Erythroblast (primary cell): ENCODE measurements at places on chromosomes 6 and 20.

DNA sequence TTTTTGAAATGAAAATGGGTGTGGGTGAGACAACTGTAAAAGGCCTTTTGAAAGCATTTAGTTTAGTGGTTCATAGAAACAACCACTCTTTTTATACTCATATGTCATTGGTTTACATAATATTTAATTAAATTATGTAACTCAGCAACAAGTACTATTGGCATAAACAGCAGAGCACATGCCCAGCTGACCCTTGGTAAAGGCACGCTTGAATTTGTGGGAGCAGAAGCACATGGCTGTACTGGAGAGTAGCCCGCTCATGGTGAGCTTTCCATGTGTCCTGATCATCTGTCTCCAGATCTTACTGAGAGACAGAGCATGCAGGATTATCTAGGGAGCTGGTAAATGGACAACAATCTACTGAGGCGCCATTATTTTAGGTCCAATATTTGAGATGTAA, 17.1 kb upstream of the KLHL31 start:
- DNase-seq = no peak

DNA sequence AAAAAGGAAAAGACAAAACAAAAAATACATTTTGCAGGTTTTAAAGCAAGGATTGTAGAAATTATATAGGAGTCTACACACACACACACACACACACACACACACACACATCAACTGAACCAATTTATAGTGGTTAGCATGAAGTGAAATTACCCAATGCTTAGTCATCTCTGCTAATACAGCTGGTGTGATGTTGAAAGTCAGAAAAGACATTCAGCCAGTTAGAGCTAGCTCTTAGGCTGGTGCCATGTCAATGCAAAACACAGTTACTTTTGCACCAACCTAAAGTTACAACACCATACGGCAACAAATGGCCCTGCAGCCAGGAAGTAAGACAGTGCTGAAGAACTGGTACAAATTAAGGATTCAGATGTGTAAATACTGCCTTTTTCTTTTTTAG, 15.2 kb downstream of the FAM210B start:
- peak; percentile 64 for DNase-seq

GRCh38 chr6:142470421-142470820, 168.6 kb downstream of the ADGRG6 start:
- DNase-seq = no peak

DNA sequence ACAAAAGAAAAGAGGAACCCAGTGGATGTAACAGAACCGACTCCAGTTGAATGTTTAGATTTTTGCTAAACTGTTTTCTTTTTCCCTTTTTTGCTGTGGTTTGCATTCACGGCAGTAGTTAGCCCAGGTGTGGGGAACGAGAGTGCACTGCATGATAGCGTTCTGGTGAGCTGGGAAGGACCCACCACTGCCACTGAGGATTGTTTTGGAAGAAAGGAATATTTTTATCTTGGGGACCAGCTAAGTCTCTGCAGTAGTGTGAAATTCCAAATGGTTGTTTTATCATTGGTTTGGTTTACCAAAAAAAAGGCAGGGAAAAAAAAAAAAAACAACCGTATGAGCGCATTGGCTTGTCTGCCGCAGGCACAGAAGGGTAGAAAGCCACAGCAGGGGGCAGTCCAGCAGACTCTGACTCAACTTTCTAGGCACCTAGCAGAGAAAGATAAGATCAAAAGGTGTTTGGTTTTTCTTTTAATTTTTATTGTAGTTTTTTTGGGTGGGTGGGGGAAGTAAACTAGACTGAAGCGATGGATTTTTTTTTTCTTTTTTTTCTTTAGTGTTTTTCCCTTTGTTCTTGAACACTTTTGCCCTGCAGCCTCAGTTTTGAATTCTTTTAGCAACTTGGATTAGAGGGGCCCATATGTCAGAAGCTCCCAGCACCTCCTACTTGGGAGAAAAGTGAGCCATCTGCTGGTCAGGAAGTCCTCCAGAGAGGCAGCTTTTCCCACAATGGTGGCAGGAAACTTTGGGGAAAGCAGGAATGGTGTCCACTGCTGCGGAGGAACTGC, 13.5 kb upstream of the RAB5IF start:
- DNase-seq = no peak

GRCh38 chr6:151175662-151176445, 63.9 kb upstream of the AKAP12 start:
- no peak for DNase-seq

DNA sequence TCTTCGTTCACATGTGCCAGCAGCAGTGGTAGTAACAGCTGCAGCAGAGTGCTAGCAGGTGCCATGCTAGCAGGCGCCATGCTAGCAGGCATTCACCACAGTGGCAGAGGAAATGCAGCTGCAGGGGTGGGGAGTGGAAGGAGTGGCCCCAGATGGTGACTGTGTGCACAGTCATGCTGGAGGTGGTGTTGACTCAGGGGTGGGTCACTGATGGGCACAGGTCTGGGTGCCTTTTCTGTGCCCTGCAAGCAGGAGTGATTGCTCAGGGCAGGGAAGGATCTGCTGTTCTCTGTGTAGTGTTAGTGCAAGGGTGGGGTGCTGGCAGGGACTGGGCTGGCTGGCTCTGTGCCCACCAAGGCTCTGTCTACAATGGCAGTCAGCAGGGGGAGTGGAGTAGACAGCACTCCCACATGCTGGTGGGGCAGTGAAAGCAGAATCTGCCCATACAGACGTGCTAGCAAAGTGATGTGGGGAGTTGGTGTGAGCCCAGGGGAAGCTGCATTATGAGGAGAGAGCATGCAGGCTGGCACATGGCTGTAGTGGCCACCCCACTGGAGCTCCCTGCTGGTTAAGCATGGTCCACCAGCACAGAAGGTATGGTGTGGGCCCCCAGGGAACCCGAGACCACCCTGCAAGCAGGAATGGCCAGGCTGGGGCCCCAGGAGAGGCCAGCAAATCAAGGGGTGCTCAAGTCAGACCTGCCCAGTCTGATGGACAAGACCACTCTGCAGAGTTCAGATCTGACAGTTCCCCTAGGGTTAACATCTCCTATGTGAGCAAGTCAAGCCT, 11.4 kb upstream of the TSPYL4 start:
- peak; percentile 40 for DNase-seq

- no peak for DNase-seq
These were observed 170.3 kb downstream of the CD109 start for GRCh38 chr6:73866305-73866704.

DNA sequence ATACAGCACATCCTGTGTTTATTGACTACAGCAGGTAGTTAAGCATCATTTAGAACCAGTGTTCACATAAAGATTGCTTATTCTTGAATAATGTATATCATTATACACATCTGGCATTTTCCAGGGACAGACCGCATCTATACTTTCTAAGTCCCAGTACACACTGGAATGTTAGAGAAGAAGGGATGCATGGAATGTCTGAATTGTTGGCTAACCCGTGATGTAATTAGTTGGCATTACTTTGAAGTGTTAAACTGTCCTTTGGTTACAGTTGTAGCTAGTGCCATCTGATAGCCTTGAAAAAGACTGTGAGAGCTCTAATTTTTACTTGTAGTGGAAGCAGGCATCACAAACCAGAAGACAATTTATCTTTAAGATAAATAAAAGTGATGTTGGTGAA, 29.8 kb upstream of the MCHR2 start:
- DNase-seq = no peak

DNA sequence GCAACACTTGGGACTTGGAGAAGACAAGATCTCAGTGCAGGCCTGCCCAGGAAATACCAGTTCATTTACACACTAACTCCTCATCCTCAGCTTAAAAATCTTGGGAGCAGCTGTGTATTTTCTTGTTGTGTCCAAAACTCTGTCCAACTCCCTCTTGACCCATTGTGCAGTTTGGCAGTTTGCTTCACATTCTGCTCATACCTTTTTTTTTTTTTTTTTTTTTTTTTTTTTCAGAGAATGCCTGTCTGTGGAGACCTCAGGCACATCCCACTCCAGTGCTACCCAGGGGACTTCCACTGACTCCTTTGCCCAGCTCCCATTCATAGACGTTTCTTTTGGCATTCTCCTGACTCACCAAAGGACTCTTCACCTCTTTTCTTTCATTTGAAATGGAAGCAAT, 265.8 kb upstream of the TCF21 start:
- no peak for DNase-seq

DNA sequence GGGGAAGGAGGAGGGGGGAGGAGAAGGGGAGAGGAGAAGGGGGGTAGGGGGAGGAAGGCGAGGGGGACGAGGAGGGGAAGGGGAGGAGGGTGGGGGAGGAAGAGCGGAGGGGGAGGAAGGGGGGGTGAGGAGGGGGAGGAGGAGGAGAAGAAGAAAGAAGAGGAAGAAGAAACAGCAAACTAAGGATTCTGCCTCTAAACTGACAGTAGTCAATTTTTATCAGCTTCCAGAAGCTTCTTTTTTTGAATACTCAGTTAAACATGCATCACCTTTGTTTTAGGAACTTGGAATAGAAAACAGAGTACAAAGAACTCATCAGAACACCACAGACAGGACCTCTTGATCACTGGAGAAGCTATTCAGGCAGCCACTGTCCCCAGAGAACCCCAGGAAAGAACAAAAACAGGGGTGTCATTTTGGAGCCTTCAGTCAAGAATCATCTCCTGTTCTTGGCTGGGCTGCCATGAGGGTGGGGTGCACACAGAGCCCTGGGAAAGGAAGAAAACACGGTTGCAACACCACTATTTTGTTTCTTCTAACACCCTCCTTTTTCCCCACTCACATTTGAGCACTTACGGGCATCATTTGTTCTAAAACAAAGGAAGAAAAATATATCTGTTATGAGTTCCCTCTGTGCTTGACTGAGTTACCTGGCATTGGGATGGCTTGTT, 67.4 kb downstream of the TMEM170B start:
- no peak for DNase-seq

DNA sequence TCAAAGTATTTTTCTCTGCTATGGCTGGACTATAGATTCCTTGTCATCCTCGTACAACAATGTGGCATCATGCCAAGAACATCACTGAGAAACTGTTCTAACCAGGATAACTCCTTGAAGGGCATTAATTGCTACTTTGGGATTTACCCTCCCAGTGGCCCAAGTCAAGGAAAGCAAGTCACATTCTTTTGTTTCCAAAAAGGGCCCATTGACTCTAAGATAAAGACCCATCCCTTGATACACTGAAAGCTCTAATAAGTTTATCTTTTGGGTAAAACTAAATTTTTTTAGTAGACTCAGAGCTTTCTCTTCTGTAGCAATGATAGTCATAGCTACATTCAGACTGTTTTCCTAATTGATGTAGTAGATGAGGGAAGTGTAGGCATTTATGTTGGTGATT, at the start of gene OR2J3:
TSS of gene OR2J3 (plus strand) at position 301 of the 400 bp plus-strand sequence. CDS start 3,833 bp downstream, outside the sequence.
- DNase-seq = no peak

- DNase-seq = no peak
These were observed 160.4 kb downstream of the BTBD9 start for GRCh38 chr6:38479331-38479730.

DNA sequence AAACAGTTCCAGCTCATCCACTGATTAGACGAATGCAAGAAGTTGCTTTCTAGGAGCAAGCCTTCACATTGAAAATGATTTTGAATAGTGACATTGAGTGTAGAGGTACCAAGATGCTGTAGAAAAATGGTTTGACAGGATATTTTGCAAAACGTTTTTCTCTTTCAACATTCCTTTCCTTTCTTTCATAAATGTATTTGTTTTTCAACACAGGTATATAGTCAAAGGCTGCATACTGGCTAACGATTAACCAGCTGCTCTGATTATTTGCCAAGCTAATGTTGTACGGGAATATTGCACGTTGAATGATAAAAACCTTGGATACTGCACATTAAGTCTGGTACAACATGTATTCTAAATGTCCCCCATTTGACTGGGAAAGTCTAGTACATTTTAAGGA, 78.8 kb upstream of the TENT5A start:
- no peak for DNase-seq

DNA sequence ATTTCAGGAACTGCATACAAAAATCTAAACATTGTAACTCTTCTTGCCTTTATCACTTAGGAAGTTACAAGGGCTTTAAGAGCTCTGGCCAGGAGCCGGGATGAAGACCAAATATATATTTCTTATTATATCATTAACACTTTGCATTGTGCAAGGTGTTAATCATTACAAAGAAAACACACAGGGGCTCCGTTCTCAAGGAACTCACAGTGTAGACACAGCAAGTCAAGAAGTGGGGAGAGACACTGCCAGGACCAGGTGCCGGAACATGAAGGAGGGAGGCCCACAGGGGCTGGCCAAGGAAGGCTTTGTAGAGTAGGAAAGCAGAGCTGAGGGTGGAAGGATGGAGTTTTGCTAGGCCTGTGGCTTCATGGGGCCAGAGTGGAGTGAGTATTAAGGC, 17.4 kb downstream of the ITPR3 start:
- no peak for DNase-seq

DNA sequence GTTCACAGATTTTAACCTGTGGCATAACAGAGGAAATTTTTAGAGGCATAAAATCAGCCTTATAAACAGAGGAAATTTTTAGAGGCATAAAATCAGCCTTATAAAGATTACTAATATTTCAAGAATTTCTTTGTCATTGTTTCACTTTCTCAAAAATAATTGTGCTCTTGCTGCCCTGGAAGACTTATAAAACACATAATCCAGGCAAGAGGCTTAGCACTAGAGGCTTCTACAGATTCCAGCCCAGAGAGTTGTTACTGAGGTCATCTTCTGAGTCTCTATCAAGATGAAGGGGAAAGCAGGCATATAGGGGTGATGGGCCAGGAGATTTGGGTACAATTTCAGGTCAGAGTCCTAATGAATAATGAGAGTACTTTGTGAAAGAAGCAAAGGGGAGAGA, 85.7 kb downstream of the RFPL4B start:
- DNase-seq = no peak

DNA sequence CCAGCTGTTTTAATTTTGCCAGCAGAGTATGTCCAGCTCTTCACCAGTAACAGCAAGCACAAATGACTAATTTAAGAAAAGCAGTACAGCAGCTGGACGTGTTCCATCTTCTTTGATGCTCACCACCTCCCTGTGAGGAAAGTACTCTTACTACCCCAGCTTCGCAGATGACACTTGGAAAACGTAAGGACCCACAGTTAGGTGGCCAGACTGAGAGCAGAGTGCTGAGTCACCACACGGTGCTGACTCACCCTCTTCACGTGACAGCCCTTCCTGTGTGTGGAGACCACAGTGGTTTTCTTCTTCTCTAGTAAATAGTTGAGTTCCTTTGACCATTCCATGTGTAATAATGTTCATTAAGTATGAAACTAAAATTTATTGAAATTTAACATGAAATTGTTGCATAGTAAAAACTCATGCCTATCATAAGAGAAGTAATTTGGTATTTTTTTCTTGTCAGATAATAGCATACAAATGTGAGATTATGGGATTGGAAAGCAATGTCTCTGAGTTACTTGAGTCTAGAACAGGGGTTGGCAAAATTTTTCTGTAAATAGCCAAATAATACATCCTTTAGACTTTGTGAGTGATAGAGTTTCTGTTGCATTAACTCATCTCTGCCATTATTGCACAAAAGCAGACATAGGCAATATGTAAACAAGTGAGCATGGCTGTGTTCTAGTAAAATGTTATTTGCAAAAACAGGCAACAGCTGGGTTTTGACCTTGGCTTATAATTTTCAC, 76.6 kb downstream of the SLX4IP start:
- peak; percentile 96 for DNase-seq

DNA sequence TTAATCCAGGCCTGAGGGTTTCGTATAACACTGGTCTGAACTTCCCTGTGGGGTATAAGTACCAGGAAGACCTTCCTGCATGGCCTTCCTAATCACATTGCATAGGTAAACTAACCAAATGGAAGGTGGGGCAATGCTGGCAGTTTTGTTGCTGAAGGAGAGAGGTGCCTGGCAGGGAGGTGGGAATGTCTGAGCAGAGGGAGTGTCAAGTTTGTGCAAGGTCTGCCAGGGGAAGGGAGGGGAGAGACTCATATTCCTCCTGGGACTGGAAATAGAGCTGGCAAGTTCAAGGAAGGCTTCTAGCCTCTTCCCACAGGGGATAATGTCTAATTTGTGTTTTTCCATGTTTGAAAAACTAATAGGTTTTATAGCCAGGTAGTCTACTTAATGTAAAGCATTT, 70.6 kb downstream of the HDDC2 start:
- DNase-seq = no peak
